Activated CD4-positive, alpha-beta T cell treated with anti-CD3 and anti-CD28 coated beads, Interleukin-2, amount 10 ng/mL, durations not matched to agents 24 days and 14 days (primary cell): ENCODE measurements at places on chromosomes 1 and 21. TPM values are rescaled to one million over a fixed set of nuclear protein-coding genes. Genes with fewer than 3 reads are reported as not detected.

S100A3 gene
- total RNA-seq: not detected in 2 replicates

U2AF1 gene
- 7.2 and 8.7 TPM in 2 replicates for total RNA-seq

ADAR gene
- 293 and 306 TPM in 2 replicates for total RNA-seq

GUCA2A gene
- not detected in 2 replicates for total RNA-seq

COPA gene
- 116 and 125 TPM in 2 replicates for total RNA-seq

ZNF593OS gene
- not detected in 2 replicates for total RNA-seq

SLC45A3 gene
- 1.0 and 1.1 TPM in 2 replicates for total RNA-seq

CELF3 gene
- total RNA-seq: not detected in 2 replicates

DIO1 gene
- not detected in 2 replicates for total RNA-seq

COL18A1 gene
- total RNA-seq: 3.1 and 3.2 TPM in 2 replicates

DHRS3 gene
- total RNA-seq: 66.4 and 69.2 TPM in 2 replicates

UBL4B gene
- not detected in 2 replicates for total RNA-seq

EPHA10 gene
- total RNA-seq: 0.21 and 0.31 TPM in 2 replicates

TTC22 gene
- total RNA-seq: 1.6 TPM in 2 replicates

TNFRSF18 gene
- total RNA-seq: 250 and 254 TPM in 2 replicates

TRAF3IP3 gene
- 392 and 394 TPM in 2 replicates for total RNA-seq

DIRAS3 gene
- total RNA-seq: not detected in 2 replicates

PLPPR4 gene
- not detected in 2 replicates for total RNA-seq

AGT gene
- not detected in 2 replicates for total RNA-seq

DHX9 gene
- 344 and 355 TPM in 2 replicates for total RNA-seq

RGL1 gene
- 1.7 and 2.0 TPM in 2 replicates for total RNA-seq

KIAA0040 gene
- total RNA-seq: 32.6 and 35.4 TPM in 2 replicates

SPRR4 gene
- not detected in 2 replicates for total RNA-seq

CHRNB2 gene
- total RNA-seq: 0.14 TPM in 1 of 2 replicates, not detected in the other

CHAF1B gene
- total RNA-seq: 33.4 and 36.5 TPM in 2 replicates

STIL gene
- 25.1 and 28.0 TPM in 2 replicates for total RNA-seq

C1orf146 gene
- not detected in 2 replicates for total RNA-seq

TFF2 gene
- total RNA-seq: not detected in 2 replicates

CHI3L2 gene
- total RNA-seq: 2.3 and 3.9 TPM in 2 replicates

LIPI gene
- not detected in 2 replicates for total RNA-seq

LAD1 gene
- not detected in 2 replicates for total RNA-seq

CFAP74 gene
- not detected in 2 replicates for total RNA-seq

CYP2J2 gene
- 0.49 and 0.78 TPM in 2 replicates for total RNA-seq

MTARC2 gene
- total RNA-seq: not detected in 2 replicates

EFNA1 gene
- total RNA-seq: 0.24 TPM in 1 of 2 replicates, not detected in the other

KRTAP19-3 gene
- total RNA-seq: not detected in 2 replicates

SPATC1L gene
- total RNA-seq: 10.8 and 12.0 TPM in 2 replicates

PM20D1 gene
- 0.16 and 0.71 TPM in 2 replicates for total RNA-seq

LCE3E gene
- total RNA-seq: not detected in 2 replicates

DISP1 gene
- 1.3 and 2.0 TPM in 2 replicates for total RNA-seq

GPR137B gene
- 6.6 and 7.7 TPM in 2 replicates for total RNA-seq

SLC9C2 gene
- not detected in 2 replicates for total RNA-seq

XKR8 gene
- total RNA-seq: 4.1 and 7.0 TPM in 2 replicates
